ENCODE measurements at places on chromosomes 2 and 18. TPM values are rescaled to one million over a fixed set of nuclear protein-coding genes. Genes with fewer than 3 reads are reported as not detected.
A peak's percentile ranks its signal among the peaks of the same experiment; 100 is the strongest.

- DNase-seq, result peak; percentile 13
Measured at GRCh38 chr2:43087413-43087812, 139.0 kb downstream of the ZFP36L2 start.

SCN9A gene
- 5.2 TPM for total RNA-seq

DNA sequence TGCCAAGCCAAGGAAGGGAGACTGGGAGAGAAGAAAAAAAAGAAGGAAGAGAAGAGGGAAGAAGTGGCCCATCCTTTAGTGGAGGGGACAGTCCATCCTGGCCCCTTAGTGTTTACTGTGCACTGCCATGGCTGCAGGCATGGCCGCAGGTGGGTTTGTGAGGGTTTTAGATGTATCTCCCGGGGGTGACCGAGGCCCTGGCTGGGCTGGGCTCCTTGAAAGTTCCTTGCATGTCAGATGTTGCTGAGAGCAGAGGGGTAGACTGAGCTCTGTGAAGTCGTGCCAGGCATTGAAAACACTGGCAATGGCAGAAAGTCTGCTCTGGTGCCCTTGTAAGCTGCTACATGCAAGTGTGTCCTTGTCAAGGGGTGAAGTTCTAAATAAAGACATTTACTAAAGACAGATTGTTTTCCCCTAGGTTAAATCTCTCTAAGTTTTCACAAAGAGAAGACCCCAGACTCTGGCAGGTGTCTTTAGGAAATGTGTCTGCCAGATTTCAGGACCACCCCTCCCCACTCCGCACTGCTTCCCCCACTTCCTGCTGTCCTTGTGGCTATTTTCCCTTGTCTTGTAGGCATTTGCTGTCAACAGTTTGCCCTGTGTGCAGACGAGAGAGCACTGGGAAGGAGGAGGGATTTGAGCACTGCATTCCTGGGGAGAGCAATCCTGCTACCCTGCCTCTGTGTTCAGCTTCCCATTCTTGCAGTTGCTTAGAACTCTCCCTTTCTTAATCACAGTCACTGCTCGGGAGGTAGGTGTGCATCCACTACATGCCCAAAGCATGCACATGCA is 68.4 kb downstream of the ACOXL start:
- no peak for DNase-seq

DNA sequence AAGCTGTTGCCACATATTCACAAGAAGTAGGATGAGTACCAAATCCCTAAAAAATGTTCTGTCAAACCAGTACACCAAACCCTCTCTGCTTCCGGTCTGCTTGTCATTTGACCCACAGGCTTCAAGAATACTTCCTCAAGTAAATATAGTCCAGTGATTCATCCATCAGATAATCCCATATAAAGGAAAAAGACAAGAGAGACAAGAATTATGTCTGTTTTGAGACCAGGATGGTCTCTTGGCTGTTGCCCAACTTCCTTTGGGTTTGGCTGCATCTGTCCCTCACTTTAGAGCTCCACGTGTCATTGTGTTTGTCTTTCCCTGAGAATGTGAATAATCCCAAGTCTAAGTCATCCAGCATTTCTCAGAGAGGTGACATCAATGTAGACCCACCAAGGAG is 91.5 kb upstream of the NRP2 start:
- DNase-seq, result peak; percentile 19

BZW1 gene
- total RNA-seq, result 139 TPM

ALPI gene
- not detected for total RNA-seq

GRCh38 chr2:156423674-156424282 is 12.4 kb upstream of the GPD2 start:
- DNase-seq, result no peak

GRCh38 chr2:26463244-26464192 is 14.4 kb downstream of the OTOF start:
- DNase-seq, result no peak

DNA sequence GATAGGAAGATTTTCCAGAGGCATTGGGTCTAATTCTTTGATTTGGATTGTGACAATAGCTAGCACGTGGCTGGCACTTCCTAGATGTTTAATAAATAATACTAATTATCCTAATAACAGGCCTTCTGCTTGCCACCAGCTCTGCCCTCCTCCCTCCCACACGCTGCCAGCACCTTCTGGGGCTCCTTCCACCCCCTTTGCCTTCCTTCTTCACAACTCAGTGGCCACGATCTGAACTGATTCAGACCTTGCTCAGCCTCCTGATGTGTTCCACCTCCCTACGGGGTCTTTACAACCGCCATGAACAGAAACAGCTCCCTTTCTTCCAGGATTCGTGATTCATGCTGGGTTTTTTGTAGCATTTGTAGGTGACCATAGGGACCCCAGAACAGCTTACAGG is 310.3 kb upstream of the HS6ST1 start:
- DNase-seq, result no peak

DNA sequence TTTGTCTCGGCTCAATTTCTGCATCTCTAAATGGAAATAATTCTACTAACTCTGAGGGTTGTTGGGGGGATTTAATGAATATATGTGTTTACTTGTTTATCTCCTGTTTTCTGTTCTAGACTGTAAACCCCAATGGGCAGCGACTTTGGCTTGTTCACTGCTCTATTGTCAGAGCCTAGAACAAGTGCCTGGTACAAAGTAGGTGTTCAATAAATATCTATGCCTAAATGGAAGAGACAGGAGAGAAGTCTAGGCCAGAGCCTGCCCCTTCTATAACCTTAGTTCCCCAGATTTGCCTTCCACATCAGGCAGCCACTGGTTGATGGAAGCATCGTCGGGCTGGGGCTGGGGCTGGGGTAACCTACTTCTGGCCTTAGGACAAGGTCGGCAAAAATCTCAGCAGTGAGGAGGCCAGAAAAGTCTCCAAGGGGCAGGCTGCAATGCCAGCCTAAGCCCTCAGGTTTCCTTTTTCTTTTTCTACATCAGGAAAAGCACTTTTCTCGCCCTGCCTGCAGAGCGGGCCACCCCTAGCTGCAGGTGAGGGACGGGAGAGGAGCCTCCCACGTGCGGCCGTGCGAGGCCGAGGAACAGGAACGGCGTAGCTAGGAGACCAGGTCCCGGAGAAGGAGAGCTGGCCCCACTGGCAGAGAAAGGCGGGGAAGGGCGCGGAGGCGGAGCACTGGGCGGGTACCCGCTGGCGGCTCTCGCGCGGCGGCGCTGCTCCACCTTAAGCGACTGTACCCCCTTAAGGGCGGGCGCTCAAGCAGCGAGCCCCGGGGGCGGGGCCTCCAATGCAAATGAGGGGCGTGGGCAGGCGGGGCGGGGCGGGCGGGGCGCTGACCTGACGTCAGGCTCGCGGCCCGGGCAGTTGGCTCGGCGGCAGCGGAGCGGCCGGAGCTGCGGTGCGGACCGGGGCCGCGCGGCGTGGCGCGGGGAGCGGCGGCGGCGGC is at the start of gene CNNM4:
Gene CNNM4, plus strand, starts transcription at position 867 of the 950 bp plus-strand sequence. CDS start 98 bp downstream, outside the sequence.
- peak; percentile 96 for DNase-seq

- peak; percentile 83 for DNase-seq
Measured at GRCh38 chr2:42568401-42569115, at the start of gene MTA3. TSS of gene MTA3 (plus strand) at chr2:42568632. CDS start at chr2:42568746, 114 bp downstream.

C2orf78 gene
- not detected for total RNA-seq

SH3RF3 gene
- total RNA-seq, result 2.7 TPM

SERPINB4 gene
- not detected for total RNA-seq

DNA sequence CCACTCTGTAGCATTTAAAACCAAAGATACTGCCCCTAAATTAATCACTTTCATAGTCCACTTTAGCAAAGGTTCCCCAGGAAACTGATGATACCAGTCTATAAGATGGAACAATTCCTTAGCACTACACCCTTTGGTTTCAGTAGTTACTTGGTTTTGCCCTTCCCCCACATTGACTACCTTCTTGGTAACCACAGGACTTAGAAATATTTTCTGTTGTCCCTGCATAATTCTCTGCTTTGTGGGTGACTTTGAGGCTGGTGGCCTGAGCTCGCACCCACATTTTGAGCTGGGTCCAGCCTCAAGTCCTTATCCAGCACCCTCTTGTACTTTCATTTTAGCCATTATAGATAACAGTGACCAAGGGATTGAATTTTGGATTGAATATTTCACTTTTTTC is 23.1 kb downstream of the ELP2 start:
- DNase-seq, result no peak

SLC20A1 gene
- total RNA-seq, result 17.6 TPM

ACVR1C gene
- total RNA-seq, result 0.09 TPM

DNA sequence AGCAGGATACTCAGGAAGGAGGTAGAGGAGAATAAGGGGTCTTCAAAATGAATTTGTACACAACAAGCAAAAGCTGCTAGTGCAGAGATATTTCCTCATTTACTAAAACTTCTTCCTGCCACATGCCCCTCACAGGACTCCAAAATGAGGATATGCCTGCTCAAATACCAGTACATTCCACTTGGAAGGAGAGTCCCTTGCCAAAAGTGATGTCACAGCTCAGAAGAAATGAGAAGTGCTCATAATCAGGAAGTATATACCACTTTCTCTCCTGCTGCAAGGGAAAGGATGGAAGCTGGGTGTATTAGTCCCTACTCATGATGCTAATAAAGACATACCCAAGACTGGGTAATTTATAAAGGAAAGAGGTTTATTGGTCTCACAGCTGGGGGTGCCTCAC is 87.7 kb upstream of the FSHR start:
- DNase-seq, result peak; percentile 20

DNA sequence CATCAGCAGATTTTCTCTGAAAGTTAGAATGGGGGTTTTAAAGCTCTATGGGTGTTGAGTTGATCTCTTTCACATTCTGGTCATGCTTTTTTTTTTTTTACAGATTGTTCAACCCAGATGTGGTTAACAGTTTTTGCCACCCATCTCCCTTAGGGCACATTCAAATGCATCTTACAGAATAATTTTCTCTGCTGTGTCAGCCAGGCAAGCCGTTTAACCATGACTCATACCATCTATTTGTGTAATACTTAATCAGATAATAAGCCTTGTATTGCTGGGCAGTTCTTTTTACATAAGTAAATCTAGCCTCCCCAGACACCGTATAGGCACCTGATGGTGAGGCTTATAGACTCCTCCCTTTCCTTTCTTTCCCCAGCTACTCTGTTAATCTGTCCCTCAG is 62.0 kb downstream of the TGIF1 start:
- no peak for DNase-seq

GRCh38 chr2:197381641-197382040 is 53.2 kb downstream of the SF3B1 start:
- no peak for DNase-seq

- no peak for DNase-seq
Measured at GRCh38 chr2:147712051-147712450, 132.8 kb upstream of the ACVR2A start.

GRCh38 chr2:26550276-26551015 is 72.5 kb upstream of the OTOF start:
- no peak for DNase-seq

Data from muscle of leg (tissue), 16 donors.